NCI-H1436 treated with DMSO at 0.1 percent for 48 hours (cell line): ENCODE measurements at places on chromosomes 1 and 21.

- no peak for DNase-seq
Measured at GRCh38 chr1:23168079-23168444, 594 bp downstream of the LUZP1 start.

- no peak for DNase-seq
Measured at GRCh38 chr1:207020709-207021107, 11.8 kb downstream of the C1orf116 start.

DNA sequence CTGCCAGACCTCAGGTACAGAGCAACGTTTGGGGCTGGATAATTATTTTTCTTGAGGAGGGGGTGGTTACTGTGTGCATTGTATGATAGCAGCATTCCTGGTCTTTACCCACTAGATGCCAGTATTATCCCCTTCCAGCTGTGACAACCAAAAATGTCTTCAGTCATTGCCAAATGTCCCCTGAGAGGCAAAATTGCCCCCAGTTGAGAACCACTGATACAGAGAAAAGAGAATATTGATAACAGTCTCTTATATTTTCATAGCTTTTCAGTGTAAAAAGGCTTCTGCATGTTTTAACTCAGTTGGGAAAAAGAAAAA is 51.8 kb upstream of the SYT14 start:
- DNase-seq = no peak

DNA sequence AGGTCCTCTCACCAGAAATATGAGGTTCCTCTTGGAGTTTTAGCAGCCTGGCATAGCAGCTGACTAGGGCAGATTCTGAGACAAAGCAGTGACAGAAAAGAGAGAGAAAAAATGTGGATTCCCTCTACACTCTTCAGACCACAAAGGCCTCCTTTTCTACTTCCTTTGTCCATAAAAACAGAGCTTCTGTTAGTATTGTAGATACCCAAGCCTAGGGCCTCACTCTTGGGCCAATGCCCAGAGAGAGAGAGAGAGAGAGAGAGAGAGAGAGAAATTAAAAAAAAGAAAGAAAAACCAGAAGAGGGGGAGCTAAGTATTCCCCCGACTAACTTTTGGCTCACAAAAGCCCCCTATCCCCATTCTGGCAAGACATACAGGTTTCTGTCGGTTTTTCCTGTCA is 2.4 kb upstream of the ZRANB2 start:
- DNase-seq = no peak

DNA sequence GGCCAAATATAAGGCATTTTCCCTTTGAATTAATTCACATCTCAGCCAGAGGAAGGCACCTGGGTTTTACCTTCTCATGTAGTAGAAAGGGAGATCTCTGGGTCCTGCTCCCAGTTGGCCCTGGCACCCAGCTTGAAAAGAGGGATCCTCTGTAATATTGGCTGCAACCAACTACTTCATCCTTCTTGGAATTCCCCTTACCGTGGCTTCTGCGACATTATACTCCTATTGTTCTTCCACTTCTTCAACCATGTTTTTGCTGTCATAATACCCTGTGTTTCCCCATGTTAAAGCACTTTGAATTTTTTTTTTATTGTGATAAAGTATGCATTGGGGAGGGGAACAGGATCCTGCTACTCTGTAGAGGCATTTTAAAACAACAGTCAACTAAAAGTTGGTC is 26.8 kb downstream of the RNF220 start:
- no peak for DNase-seq

DNA sequence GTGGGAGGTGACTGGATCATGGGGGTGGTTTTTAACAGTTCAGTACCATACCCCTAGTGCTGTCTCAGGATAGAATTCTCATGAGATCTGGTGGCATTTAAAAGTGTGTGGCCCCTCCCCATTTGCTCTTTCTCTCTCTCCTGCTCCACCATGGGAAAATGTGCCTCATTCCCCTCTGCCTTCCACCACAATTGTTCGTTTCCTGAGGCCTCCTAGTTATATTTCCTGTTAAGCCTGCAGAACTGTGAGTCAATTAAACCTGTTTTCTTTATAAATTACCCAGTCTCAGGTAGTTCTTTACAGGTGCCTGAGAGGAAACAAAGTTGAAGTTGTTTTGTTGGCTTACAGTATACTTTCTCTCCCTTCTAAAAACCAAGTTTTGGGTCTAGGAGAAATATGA is 23.1 kb upstream of the SLC22A15 start:
- DNase-seq = no peak

- no peak for DNase-seq
Measured at GRCh38 chr1:230771773-230772354, 24.7 kb downstream of the CAPN9 start.

DNA sequence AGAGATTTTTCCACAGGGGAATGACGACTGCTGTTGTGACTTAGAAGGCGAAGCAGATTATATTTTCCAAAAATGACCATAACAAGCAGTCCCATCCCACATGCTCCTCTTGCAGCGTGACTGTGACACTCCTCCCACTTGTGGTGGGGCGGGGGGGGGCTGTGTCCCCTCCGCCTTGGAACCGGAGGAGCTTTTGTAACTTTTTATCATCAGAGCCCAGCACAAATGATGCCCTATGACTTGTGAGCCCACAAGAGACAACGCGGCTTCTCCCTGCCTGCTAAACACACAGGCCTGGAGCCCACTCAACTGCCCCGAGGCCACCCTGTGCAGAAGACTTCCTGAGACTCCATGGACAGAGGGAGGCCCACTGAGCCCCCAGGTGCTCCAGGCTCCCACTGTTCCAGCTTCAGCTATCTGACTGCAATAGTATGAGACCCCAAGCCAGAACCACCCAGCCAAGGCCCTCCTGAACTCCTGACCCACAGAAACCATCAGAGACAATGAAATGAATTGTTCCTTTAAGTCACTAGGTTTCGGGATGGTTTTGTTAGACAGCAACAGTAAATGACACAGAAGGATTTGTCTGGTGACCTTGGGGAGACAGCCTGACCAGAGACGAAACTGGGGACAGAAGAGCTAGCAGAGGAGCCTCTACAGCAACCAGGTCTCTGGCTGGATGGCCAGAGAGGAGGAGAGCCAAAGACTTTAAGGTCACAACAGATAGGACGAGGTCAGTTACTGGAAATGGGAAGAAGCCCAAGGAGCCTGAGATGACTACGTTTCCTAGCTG is 58.8 kb downstream of the CAPZB start:
- DNase-seq = no peak

DNA sequence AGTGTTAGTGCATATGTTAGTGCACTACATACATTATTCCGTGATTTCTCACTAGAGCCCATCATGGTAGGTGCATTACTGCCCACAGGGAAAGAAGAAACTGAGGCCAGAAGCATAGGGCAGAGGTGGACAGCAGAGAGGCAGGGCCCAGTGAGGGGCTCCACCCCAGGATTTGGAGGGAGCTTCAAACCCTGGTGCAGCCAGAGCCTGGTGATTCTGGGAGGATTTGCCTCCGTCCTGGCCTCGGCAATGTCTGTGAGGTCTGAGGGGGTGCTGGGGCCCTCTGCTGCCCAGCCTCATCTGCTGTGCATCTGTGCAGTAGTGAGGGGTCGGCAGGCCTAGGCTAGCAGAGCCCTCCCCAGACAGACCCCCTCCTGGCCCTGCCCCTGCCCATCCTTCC is 22.8 kb downstream of the PPFIA4 start:
- no peak for DNase-seq

DNA sequence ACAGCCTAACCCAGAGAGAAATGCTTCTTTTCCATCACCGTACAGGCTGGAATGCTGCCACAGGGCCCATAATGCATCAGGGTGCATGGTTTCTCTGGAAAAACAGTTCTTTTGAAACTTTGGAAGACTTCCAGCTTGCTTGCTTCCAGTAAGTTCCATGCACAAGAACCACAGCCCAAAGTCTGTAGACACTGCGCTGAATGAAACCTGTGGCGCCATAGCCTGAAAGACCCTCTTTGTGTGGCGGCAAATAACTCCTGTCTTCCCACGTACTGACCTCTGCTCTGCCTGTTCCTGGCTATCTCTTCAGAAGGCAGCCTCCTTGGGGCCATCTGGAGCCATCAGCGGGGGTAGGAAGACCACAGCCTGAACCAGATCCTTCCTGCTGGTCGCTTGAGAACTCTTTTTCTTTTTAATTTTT is 15.1 kb downstream of the MIIP start:
- DNase-seq = no peak

DNA sequence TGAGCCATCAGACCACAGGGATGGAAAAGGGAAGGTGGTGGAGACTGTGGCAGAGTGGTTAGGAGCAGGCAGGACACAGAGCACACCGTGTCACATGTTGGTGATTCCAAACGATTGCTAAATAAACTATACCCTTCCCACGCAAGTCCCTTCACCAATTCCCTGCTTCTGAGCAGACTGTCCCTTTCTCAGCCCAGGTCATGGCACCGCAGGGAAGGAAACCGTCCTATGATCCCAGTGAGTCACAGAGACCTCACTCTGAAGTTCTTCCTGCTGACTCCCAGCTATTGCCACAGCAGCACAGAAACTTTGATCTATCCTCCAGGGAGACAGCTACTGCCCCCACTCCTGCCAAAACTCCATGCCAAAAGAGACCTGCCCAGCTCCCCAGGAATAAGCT is 19.2 kb downstream of the RIMS3 start:
- DNase-seq = no peak

GRCh38 chr1:156124557-156125483 is 10.3 kb downstream of the LMNA start:
- DNase-seq = no peak
